Osteocyte (in vitro differentiated cells): ENCODE measurements at places on chromosomes 12 and 14.

DNA sequence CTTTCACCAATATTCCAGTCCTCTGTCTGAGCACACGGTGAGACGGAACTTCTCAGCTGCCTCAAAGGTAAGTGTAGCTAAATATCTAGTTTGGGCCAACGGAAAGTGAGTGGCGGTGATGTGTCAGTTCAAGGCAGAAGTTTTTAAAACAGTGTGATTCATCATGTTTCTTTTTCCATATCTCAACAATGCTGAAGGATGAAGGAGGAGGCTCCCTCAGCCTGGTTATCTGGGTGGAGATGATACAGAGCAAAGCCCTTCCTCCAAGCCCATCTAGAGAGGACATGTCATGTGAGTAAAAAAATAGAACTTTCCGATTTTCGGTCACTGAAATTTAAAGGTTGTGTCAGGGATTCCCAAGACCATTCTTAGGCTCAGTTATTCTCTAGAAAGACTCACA, 13.1 kb upstream of the ANP32D start:
- no peak for DNase-seq

DNA sequence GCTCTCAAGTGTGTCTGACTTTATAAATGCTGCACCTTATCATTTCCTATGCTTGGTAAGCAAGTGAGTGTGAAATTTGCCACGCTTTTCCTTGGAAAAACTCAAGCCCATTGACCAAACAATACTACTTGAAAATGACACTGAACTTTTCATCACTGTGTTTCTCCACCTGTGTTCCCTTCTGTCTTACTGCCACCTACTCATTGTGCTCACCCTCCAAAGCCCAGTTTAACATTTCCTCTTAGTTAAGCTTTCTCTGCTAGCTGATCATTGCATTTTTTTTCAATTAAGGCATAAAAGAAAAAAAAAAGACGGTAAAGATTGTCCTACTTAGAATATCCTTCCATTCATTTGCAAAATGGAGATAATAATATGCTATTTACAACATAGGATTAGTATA, 445.7 kb downstream of the DPF3 start:
- no peak for DNase-seq

DNA sequence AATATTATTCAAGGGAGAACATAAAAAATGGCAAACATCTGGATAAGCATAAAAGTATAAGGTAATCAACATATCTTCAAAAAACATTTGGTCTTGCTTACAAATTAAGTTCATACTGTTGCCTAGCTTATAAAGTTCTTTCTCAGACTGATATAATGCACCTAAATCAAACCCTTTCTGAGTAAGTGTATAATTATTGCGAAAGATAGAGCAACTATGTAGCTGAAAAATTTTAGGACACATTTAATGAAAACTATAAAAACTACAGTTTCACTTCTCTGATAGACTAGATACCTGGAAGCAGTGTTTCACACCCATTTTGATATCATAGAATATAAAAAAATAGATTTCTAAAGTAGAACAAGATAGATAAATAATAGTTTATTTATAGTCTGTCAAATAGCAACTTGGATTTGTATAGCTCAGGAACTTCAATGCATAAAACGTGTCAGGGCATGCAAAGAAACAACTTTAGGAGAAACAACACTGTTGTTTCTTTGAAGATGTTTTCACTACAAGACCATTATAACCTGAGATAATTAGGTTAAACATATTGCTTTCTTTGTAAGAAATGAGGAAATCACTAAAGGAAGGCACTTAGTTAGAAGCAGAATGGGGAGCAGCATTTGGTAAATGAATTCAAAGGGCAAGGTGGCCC, 7.6 kb downstream of the CLECL1 start:
- no peak for DNase-seq

- DNase-seq = no peak
Measured at GRCh38 chr12:125189015-125189414, 123.8 kb downstream of the AACS start.

GRCh38 chr12:132079200-132079599, 64.9 kb downstream of the DDX51 start:
- no peak for DNase-seq

GRCh38 chr12:19185262-19185929, 55.9 kb downstream of the PLEKHA5 start:
- no peak for DNase-seq

- no peak for DNase-seq
Measured at GRCh38 chr12:80712866-80713265, 3.8 kb upstream of the MYF5 start.

- DNase-seq = no peak
Measured at GRCh38 chr12:3805077-3805476, 52.2 kb upstream of the CRACR2A start.

DNA sequence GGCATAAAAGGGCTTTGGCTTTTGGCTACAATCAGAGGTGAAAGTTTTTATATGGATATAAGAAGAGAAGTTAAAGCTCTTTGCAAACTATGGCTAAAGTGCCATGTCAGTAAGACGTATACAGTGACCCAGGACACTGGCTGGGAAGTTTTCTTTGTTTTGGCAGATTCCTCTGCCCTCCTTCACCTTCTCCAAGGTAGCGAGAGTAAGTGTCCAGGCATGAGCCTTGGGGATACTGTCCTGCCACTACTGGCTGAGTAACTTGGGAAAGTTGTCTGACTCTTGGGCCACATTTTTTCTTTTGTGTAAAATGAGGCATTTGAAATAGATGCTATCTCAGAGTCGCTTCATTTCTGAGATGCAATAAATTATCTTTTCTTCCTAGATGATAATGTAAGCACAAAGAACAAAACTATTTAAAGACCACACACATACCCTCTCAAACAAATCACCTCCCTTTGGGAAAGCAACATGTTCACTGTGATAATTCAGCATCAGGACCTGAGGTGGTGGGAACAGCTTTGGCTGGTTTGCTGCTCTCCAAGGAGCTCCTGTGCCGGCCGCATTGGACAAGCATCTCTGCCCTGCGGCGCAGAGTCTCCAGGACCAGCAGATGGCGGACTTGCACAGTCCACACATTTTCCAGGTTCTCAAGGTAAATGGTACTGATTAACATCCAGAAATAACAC, 106.3 kb downstream of the PTCSC3 start:
- DNase-seq = no peak

DNA sequence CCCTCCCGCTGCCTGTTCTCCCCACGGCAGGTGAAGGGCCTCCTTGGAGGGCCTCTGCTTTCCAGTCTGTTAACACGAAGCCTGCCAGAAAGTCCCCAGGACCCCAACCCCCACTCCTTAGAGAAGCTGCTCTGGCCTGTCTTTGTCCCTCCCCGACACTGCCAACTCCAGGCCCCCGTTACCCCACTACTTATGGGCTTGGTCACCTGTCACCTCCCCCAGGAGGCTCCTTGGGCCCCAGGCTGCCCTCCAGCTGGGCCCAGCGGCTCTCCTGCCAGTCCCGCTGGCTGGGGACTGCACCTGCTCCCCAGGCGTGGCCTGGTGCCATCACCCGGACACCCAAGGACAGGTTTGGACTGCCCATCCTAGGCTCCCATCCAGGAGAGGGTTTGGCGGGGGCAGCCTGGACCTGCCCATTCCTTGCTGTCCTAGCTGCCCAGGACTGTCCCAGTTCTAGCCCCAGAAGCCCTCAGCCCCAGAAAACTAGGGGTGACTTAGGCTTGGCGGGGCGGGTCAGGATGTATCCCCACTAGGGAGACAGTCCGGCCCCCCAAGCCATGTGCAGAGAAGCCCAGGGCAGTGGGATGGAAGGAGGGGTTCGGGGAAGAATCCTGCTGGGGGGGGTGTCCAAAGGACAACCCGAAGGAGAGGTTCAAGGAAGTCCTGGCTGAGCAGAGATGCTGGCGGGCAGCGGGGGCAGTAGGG, 155.7 kb upstream of the C14orf180 start:
- peak; percentile 75 for DNase-seq

GRCh38 chr12:76627346-76628135, 68.0 kb upstream of the OSBPL8 start:
- DNase-seq = no peak

DNA sequence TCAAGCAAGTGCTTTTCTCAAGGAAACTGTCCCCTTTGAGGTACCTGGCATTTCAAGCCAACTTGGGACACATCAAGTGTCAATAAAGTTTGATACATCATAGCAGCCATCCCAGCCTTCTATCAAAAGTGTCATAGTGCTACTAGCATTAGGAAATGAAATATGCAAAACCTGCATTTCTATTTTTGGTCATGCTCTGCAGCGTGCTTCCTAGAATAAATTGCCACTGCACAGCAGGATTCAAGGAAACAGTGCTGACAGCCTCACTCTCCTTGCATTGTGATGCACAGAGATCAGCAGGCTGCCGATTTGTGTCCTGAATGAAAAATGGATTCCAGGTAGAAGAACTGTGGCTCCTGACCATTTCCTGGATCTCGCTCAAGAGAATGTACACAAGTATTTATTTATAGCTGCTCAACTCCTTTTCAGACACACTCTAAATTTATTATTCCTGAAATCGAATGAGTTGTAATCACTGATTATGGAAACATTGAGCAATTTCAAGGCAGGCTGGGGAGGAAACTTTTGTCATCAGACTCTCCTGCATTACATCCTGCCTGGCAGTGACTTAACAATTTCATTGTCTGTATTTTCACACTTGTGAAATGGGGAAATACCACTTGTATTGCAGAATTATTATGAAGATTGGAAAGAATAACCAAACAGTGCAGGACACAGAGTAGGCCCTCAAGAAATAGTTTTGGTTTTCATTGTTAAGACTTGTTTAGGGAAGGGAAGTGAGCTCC, 120.9 kb downstream of the SLC38A6 start:
- DNase-seq = no peak

GRCh38 chr14:99183716-99184115, 88.3 kb downstream of the BCL11B start:
- no peak for DNase-seq

- DNase-seq = no peak
Measured at GRCh38 chr14:103286460-103286859, 47.6 kb upstream of the EIF5 start.

DNA sequence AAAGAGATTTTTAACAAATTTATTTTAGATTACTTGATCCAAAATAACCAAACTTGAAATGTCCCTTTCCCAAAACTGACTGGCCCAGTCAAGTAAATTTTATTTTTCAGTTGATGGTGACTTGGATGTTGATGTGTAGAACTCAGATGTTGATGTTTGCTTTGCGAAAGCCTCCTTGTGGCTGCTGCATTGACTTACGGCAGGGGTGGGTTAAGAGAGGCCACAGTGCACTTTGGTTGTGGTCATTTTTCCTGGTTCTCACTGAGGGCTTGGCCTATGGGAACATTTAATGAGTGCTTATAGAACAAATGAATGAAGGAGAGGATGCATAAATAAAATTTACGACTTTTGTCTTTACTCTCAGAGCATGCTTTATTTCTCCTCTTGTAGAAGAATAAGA, 52.6 kb downstream of the SLCO1B3 start:
- no peak for DNase-seq

GRCh38 chr12:113226696-113227568, 5.7 kb downstream of the TPCN1 start:
- DNase-seq = no peak

GRCh38 chr12:91419809-91420208, 237.2 kb upstream of the DCN start:
- DNase-seq = no peak

- DNase-seq = peak; percentile 54
Measured at GRCh38 chr14:55352201-55352600, 59.4 kb downstream of the ATG14 start.

DNA sequence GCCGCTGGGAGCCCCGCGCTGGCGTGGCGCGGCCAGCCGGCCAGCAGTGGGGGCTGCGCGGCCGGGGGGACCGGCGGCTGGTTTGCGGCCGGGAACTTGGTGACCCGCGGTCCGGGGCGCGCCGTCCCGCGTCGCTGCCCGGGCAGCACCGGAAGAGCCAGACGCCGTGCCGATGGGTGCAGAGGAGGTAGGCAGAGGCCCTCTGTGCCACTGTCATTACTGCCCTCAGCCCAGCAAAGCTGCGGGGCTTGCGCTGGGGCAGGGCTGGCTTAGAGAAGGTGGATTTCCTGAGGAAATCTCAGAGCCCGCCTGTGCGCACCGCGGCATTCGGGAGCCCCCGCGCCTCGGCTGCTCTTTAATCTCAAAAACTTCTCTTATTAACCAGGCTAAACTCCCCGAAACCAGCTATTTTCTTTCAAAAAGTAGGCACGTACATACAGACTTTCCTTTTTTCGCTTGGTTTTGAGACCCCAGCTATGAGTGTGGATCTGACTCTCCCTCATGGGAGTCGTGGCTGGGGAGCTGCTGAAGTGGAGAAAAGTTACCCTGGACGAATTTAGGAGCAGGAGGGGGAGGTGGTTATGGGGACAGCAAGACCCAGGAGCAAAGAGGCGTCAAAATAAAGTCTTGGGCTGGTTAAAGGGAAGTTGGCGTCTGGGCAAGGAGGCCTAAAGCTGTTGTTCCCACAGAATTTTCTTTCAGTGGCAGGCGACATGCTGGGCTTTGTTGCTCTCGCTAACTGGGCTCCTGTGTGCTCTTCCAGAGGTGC, 802 bp downstream of the SUSD6 start:
- no peak for DNase-seq

- DNase-seq = no peak
Measured at GRCh38 chr12:132360410-132360809, 31.0 kb upstream of the GALNT9 start.

DNA sequence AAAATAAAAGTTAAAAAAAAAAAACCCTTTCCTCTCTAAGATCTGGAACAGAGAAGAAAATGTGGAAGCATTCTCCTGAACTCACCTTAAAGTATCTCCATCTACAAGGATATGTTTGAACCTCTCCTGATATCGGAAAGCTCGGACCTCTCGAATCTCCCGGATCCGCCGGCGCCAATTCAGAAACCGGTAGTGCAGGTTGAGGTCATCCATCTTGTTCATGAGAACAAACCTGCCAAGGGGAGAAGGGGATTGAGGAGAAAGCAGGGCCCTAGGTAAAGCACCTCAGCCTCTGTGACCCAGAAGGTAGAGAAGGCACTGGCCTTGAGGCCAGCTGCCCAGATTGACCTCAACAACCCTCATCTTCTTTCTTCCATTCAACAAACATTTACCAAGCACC, 2.2 kb downstream of the SPRYD3 start:
- DNase-seq = no peak

DNA sequence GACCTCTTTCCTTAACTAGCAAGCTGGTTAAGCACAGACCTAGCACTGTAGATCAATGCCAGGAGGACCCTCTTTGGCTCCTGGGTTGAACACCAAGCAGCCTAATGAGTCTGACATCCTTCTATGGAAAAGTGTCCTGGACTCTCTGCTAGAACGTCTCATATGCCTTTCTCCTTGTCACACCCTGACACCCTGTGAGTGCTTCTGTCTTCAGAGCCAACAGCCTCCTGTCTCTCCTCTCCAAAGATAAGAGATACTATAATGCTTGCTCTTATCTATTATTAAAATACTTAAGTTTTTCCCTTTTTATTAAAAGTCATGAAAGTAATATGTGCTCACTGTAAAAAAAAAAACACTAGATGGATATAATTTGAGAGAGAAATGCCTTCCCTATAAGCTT, 222.7 kb downstream of the FOXN3 start:
- no peak for DNase-seq

DNA sequence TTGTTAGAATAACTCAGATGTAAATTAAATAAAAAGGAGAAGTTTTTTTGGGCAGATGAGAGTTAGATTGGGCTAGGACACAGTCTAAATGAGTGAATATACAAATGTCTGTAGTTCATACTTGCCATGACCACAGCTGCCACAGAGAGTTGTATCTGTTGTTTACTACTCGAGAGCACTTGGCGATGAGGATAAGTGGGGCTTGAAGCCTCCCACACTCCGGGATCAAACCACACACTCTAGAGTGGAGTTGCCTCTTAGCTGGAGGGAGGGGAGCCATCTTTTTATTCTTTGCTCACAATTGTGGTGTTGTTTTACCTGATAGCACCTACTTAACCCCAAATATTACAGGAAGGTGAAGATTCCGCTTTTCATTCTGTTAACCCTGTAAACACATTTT, 27.5 kb downstream of the BEST3 start:
- DNase-seq = no peak

- no peak for DNase-seq
Measured at GRCh38 chr12:19273482-19274330, 144.2 kb downstream of the PLEKHA5 start.
